ENCODE measurements at places on chromosomes 16 and 17.

DNA sequence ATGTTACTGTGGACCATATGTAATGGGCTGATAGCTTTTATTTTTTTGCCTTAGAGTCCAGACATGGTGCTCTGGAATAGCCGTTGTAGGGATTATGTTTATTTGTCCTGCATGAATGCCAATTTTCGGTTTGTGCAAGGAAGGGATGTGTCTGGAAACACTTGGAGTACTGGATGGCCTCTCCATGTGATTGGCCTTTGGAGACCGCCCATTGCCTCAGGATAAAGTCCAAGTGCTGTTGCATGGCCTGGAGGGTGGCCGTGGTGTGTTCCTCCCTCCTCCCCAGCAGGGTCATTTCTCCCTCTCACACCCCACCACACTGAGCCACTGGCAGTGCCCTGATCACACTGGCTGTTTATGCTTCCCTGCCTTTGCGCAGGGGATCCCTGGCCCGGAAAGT lies 93.9 kb downstream of the MSI2 start:
- no peak for DNase-seq

GRCh38 chr17:80904036-80904753 lies 87.4 kb upstream of the CHMP6 start:
- no peak for DNase-seq

DNA sequence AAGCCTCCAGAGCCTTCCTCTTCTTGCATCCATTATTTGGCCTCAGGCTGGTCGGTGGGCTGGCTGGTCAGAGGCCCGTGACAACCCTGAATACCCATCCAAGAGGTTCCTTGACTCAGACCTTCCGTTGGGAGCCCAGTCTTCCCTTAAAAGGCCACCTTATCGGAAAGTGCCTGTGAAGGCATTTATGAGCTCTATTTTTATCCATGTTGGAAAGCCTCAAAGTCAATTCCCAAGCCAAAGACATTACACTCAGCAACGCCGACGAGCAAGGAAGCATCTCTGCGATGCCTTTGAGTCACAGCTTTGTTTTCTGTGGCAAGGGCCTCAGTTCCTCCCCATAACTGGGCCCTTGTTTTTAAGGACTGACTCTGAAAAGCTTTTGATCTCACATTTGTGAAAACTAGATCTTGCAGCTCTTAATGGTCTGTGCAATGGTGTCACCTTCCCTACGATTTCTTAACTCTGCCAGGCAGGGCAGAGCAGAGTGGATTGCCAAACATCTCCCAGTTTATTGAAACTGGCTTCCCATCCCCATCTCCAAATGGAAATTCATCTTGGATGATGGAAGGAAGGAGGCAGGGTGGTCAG lies 13.3 kb upstream of the SPOP start:
- no peak for DNase-seq

GRCh38 chr17:73684183-73684582 lies 39.9 kb upstream of the SDK2 start:
- no peak for DNase-seq

DNA sequence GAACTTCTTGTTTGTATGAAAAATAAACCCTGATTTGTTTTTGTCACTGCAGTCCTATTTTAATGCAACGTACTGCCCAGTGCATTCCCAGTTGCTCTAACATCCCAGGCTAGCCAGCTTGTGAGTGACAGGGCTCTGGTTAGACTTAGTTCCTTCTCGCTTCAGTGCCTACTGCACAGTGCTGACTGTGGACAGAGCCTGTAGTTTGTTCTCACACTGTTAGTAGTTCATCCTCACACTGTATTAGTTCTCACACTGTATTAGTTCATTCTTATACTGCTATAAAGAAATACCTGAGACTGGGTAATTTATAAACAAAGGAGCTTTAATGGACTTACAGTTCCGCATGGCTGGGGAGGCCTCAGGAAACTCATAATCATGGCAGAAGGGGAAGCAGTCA lies 116.6 kb upstream of the SALL1 start:
- DNase-seq = no peak
